ENCODE measurements at places on chromosomes 7 and 10.

DNA sequence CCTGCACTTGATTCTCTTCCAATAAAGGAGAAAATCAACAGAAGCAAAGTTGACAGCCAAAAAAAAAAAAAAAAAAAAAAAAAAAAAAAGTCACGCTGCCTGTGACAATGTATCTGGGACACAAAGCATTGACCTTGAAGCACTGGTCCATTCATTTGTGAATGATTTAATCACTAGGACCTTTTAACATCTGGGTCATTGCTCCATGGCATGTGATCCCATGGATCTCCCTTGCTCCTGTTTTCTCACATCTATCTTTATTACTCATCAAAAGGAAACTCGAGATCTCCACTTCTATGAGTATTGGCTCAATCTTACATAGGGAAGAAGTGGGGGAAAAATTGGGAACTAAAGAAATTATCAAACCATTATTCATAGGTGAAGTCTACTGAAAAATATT is 89.6 kb upstream of the SMIM30 start:
- DNase-seq: no peak

DNA sequence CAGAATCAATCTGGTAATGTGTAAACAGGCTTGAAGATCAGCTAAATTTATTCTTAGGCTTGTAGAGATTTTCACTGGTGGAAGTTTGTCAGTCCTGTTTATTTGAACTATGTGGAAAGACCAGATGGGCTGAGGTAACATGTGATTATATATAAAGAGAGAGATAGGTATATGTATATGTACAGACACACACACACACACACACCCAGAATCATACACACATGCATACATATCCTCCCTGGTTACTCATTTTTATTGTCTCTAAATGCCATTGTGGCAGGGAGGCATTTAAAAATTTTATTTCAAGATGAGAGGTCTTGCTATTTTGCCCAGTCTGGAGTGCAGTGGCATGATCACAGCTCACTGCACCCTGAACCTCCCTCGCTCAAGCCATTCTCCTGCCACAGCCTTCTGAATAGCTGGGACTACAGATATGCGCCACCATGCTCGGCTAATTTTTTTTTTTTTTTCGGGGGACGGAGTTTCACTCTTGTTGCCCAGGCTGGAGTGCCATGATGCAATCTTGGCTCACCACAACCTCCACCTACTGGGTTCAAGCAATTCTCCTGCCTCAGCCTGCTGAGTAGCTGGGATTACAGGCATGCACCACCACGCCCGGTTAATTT is 78.1 kb upstream of the CYTH3 start:
- DNase-seq: no peak

- peak; percentile 41 for DNase-seq
Observed at GRCh38 chr10:34655286-34656170, 159.6 kb downstream of the PARD3 start.

- no peak for DNase-seq
Observed at GRCh38 chr10:30834651-30835050, 197.0 kb downstream of the ZNF438 start.

DNA sequence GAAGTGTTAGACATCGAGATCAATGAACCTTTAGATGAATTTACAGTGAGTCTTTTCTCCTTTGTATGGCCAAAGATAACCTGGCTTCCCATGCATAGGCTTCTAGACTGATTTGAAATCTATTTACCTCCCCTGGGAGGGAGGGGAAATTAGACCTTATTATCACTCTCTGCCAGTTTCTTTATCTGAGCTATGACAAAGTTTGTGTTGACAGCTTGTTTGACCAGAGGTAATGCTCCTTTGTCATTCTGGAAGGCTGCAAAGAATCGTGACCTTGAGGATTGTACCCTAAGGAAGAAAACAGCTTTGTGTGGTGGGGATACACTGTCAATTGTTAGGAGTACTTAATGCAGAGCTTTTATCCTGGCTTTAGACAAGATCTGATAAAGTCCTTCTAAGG is 36.4 kb downstream of the RBM33 start:
- no peak for DNase-seq

DNA sequence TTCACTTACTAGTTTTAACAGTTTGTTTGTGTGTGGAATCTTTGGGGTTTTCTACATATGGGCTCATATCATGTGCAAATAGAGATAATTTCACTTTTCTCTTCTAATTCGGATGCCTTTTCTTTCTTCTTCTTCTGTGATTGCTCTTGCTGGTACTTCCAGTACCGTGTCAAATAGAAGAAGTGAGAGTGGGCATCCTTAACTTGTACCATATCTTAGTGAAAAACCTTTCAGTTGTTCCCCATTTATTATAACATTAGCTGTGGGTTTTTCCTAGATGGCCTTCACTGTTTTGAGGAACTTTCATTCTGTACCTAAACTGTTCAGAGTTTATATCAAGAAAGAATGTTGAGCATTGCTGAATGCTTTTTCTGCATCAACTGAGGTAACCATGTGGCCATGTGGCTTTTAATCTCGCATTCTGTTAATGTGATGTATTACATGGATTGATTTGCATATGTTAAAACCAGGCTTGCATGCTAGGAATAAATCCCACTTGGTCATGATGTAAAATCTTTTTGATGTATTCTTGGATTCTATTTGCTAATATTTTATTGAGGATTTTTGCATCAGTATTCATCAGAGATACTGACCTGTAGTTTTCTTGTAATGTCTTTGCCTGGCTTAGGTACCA is 78.7 kb downstream of the FAM107B start:
- DNase-seq: no peak

DNA sequence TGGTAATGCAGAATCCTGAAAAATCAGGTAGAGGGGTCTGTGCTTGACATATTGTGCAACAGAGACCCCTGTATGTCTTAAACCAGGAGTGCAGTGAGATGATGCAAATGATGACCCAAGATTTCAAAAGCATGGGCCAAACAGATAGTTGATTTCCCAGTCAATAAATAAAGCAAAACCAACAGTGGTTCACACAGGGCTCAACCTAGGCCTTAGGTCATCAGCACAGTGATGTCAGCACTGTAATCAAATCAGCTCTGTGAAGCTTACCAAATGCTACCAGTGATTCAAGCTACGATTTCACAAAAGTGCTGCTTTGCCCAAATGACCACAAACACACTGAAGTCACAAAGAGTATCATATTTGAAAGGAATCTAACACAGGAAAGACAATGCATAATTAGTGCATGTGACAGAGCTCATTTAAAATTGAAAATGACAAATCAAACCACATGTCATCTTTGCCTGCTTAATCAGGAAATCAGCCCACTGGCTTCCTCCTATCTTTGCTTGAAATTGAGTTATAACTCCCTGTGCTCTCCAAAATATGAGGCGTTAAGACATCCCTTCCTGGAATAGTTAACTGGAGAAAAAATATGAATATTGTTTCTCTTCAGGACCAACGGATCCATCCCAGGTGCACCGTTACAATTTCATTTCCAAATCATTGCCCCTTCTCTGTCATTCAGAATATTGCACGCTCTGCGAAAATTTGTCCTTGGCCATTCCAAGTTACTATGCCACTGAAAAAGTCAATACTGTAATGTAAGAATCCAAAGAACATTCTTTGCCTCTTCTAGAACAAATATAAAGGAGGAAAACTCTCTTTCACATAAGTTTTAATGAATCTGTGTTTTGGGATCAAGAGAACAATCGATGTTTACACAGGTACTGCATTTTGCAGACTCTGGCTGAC is 41.9 kb upstream of the ASL start:
- DNase-seq: no peak

GRCh38 chr10:60446851-60447250 is 57.2 kb upstream of the ANK3 start:
- no peak for DNase-seq

- DNase-seq: no peak
Observed at GRCh38 chr7:130333832-130334231, 10.8 kb upstream of the CPA5 start.

GRCh38 chr10:57202356-57202755 is 841.3 kb upstream of the ZWINT start:
- no peak for DNase-seq

GRCh38 chr10:110421512-110422138 is 76.1 kb upstream of the DUSP5 start:
- no peak for DNase-seq

DNA sequence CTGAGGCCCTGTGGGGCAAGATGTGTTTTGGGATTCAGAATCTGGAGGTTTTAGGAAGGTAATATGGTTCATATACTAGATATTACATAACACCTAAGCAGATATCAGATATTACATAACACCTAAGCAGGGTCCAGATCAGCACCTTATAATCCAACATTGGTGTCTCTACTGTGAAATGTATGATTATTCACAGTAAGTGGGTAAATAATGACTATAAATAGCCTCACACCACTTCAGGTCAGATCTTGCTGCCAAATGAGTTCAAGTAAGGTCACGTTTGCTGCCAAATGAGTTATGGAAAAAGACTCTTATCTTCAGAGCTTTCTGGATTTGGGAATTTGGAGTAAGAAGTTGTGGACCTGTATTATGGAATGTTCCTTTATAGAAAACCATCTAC is 14.6 kb downstream of the ADRB1 start:
- DNase-seq: no peak

DNA sequence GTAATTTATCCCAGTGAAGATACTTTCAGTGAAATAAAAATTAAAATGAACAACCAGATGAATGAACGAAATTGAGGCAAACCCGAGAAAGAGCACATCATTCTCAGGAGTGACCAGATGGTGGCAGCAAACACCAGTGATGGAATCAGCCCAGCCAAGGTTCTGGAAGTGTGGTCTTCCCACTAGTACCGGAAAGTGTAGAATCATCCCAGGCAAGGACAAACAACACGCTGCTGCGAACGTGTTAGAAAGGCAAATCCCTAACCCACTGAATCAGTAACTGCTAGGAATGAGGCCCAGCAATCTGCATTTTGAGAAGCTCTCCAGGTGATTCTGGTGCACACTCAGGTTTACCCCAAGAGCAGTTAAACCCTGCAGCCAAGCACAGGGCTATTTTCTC is 15.5 kb upstream of the SLC18A3 start:
- DNase-seq: no peak

GRCh38 chr10:113232928-113233511 is 283.0 kb downstream of the TCF7L2 start:
- DNase-seq: no peak

DNA sequence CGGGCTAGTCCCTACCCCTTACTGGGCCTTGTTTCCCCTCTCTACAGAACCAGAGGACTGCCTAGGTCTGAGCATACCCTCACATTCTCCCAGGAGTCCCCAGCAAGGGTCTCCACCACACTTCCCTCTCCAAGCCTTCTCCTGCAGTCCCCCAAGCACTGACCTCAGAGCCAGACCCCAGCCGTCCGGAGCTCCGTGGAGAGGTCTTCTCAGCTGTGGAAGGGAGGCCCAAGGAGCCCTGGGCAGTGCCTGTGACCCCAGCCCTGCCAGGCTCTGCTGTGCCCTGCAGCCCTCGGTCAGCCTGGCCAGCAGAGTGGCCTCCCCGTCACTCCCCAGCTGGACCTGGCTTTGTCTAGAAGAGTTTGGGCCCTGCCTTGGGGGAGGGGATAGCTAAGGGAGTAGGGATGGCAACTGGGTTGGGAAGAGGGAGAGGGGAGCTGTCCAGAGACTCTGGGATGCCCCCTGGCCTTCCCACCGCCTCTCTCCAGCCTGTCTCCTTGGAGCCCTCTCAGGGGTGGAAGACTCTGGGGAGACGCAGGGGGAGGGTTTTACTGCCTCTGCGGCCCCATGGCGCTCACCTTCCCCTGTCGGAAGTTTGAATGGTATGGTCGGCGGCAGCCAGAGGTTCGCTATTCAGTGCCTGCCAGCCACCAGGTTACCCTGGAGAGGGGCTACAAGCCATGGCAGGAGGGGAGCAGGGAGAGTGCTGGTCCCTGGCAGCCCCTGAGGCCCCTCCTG is at the start of gene C10orf105:
Gene C10orf105, minus strand, starts transcription at position 315 of the 738 bp plus-strand sequence. CDS start 3,441 bp downstream, outside the sequence.
- DNase-seq: no peak

DNA sequence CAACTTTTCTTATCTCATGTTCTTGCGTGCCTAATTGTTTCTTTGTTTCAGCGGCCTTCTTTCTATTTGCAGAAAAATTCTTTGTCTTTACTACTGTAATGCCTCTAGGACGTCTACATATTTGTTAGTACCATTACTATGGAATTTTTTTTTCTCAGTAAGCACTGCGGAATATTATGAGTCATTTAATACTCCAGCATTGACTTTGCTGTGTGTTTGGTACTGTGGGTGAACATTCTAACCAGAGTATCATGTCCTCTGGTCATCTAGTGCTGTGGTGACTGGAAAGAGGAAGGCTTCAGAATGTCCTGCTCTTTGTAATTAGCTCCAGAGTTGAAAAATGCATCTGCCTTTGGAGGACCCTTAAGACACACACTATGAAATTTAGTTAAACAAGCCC is 58.5 kb upstream of the FERD3L start:
- DNase-seq: no peak

DNA sequence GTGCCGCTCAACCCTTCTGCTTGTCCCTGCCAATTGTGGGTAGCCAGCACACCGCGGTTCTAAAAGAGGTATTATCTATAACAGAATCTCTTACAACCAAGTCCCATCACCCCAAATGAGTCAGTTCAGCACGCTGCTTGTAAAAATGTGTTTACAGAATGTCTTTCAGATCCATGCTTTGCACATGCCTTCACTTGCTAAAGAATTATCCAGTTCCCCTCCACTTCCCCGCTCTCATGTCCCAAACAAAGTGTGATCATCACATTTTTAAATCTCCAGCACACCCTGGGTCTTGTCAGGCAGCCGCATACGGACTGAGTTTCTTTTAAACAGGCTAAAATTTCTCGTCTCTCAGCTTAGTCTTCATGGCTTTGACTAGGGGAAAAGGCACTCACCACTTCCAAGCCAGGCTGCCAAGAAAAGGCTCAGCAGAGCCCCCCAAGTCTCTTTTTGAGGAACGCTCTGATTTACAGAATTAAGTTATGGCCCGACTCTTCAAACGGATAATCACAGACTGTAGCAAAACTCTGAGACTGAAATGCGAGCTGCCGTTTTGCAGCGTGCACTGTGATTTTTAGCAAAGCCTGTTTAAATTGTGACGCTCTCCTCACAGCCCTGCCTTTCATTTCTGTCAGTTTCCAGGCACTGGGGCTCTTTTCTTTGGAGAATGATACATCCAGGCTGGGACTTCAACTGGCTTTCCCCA is 29.8 kb upstream of the FGFR2 start:
- no peak for DNase-seq

GRCh38 chr7:112420236-112420861 is 29.9 kb upstream of the IFRD1 start:
- DNase-seq: no peak

- DNase-seq: no peak
Observed at GRCh38 chr10:95560278-95561176, 644 bp downstream of the SORBS1 start.
